ENCODE measurements at places on chromosomes 7 and 10.

DNA sequence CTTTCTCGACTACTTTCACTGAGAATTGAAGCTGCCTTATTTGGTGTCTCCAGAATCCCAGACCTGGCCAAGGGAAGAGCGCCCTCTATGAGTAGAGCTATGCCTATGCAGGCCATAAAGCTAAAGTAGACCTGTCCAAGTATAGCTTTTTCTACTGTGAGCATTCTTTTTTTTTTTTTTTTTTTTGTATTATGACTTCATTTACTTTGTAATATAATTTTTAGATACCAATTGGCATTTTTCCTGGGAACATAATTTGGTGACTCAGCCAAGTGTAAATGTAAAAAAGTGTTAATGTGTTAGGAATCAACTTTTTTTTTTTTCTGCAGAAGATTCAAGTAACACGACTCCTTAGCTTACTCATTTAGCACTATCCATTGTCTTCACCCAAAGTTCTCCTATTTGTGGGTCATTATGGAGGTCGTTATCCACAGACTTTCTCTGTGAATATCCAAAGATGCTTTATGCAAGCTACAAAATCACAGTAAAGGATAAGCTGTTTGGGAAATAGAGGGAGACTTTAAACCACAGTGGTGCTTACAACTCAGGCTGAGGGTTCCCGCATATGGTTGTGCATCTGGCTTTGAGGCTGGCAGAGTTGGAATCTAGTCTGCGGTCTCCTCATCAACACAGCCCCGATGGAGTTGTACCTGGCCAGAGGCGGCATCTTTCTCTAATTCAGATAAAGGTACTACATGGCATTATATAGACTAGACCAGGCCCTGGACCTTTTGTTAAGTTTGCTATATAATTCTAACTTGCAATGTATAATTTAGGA is 1040.2 kb upstream of the SORCS1 start:
- no peak for DNase-seq

GRCh38 chr7:87528730-87529129 is 53.2 kb upstream of the ABCB4 start:
- no peak for DNase-seq

DNA sequence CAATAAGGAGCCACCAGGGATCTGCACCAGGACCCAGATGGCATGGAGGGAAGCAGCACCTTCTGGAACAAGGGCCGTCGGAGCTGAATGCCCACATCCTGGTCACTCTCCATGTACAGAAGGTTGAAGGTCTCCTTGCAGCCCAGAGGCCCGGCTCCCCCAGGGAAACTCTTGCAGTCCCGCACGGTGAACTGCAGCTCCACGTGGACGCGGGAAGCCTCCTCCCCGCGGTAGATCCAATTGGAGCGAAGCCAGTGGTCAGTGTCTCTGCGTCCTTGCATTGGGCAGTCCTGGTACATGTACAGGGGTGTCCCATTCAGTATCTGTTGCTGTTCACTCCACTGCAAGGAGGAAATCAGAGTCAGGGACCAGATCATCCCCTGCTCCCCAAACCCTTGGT is 7.4 kb downstream of the EPHA1 start:
- no peak for DNase-seq

DNA sequence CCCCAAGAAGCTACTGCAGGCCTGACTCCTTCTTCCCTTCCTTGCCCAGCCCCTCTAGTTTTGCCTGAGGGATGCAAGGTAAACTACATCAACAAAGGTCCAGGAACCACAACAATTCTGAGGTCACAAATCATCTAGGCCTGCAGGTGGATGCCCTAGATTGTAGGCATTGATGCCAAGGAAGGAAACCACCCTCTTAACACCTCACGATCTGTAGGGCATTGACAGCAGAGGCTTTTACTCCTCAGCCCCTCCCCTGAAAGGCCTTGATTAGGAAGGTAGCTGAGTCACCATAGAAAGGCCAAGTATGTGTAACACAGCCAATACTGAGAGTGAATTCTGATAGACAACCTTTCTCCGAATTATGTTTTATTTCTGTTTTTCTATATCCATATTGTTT is 46.7 kb upstream of the FAM3C start:
- no peak for DNase-seq

DNA sequence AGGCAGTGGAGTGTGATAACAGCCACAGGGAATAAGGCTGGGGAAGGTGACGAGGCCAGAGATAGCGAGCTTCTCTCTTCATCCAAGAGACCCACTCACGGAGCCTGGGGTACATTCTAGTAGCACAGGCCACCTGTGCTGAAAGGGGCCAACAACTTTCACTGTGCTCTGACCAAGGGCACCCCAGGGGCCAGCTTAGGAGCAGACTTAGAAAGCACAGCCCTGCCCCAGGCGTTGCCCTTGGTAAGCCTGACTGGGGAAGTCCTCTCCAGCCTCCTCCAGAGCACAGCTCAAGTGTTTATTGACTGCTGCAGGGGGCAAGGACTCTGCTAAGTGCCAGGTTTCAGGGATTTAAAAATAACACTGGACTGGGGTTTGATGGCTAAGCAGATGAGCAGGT is 44.7 kb downstream of the EBF3 start:
- DNase-seq = no peak

DNA sequence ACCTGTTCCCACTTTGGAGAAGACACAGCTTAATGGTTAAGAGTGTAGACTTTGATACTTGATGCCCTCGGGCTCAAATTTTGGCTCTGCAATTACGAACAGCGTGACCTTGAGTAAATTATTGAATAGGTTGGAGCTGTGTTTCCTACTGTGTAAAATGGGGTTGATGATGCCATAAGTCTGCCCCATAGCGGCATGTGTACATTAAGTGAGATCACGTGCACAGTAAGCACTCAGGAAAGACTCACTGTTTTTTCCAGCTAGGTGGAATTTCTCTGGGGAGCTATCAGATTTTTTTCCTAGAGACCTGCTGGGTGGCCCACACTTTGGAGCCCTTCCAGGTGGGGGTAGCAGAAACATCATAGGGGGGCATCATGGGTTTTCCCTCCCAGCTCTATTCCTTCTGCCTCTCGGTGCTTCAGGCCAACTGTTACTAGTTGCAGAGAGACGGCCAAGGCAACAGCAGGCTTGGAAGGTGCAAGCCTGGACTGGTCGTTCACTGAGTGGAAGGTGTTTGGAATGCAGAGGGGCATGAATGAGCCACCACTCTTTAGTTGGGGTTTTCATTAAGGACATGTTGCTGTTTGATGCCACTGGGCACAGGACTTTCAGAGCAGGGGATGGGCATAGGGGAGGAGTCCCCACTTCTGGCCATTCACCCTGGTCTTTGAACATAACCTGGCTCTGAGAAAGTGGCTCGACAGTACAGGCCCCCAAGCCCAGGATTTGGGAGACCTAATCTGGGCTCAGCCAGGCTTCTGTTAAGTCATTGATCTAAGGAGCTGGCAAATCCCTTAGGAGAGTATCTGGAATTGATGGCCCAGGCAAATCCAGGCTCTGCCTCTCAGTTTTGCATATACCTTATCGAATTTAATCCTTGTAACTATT is 64.0 kb downstream of the SYPL1 start:
- no peak for DNase-seq

DNA sequence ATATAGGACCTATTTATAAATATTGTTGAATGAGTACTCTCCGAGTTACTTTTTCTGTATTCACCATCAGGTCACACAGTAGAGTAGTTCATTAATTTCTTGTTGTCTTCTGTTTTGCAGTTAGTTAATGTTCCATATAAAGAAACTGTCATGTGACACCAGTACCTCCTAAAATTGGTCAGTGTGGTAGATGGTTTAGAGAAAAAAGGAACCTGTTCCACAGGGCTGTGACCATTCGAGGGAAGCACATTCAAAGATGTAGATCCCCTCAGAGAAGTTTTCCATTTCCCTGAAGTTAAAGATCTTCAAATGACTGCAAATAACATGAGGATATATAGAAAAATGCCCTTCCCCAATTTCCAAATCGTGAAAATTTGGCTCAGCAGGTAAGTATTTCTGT is 45.7 kb downstream of the PRPF18 start:
- DNase-seq = no peak

DNA sequence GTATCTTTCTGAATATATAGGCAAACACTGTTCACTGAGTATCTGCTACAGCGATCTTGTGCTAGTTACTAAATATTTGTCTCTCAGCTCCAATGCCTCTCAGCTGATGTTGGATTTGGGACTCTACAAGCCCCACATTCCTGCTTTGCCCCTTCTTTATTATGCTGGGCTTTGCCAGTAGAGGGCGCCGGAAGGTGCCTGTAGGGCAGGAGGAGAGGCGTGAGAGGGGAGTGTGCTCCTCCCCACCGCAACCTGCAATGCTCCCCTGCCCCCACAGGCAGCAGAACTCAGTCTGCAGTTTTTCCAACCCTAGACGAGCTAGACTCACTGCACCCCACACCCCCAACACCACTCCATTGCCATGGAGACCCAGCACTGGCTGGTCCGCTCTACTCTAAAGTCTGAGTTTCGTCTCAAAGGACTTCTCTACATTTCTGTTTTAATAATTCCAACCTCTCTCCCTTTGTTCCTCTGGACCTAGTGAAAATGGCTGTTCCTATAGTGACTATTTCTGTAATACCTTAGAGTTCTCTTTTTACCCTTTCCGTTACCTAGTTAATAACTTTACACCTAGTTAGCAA is 337.6 kb downstream of the CCSER2 start:
- no peak for DNase-seq

- no peak for DNase-seq
Measured at GRCh38 chr7:149855361-149856305, 17.5 kb downstream of the ZNF862 start.
